ENCODE measurements at places on chromosomes 11 and 22.

- no peak for DNase-seq
Measured at GRCh38 chr11:64607381-64607985, 16.5 kb downstream of the SLC22A12 start.

GRCh38 chr11:62309991-62310390 lies 11.1 kb upstream of the SCGB1D4 start:
- no peak for DNase-seq

- DNase-seq, result no peak
Measured at GRCh38 chr11:75029836-75030631, 41.3 kb downstream of the NEU3 start.

DNA sequence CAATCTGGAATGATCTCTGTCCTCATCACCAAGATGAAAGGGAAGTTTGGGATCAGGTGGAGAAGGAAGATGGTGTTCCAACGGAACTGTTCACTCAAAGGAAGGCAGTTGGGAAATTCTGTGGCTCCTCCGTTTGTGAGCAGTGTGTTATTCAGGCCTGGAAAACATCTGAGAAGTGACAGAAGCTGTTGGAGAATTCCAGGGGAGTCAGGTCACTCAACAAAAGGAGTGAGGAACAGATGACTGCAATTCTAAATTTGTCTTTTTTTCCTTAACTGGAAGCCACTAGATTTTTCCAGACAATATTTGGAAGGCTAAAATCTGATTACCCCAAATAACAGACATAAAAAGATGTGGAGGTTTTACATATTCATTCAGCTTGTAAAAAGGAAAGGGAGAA lies 107.8 kb downstream of the CD44 start:
- DNase-seq, result no peak

- no peak for DNase-seq
Measured at GRCh38 chr11:83836065-83836464, 549.9 kb upstream of the CCDC90B start.

GRCh38 chr22:45686836-45687235 lies 15.2 kb downstream of the ATXN10 start:
- no peak for DNase-seq

DNA sequence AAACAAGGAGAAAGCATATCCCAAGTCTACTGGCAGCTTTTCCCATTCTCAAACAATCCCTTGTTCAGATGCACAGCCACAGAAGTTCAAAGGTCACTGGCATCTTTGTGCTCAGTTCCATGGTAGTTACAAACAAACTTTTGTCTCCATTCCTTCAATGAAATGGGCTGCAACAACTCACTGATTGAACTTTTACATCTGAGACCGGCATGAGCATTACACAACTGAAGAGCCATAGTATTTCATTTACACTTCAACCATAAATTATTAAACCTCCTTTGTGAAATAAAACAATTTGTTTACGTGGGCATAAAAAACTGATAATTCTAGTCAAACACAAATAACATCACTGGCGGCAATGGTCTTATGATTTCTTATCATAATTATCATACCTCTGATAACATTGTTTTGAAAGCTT lies 67.8 kb upstream of the ARHGAP32 start:
- DNase-seq, result no peak

DNA sequence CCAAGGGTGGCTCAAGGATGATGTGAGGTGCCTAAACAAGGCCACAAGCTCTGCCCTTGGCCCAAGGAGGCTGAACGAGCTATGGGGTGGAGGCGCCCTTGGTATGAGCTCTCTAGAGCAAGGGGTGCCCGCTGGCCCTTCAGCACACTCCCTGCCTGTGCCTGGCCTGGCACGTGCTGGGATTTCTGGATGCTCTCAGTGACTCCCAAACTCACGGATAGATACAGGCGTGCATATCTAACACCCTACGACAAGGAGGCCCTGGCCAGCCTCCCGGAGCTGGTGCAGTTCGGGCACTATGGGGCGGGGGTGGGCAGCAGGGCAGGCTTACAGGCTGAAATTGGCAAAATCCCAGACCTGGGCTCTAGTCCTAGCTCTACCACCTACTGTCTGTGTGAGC lies 30.6 kb downstream of the SCUBE1 start:
- DNase-seq, result no peak

- DNase-seq, result no peak
Measured at GRCh38 chr11:123702696-123703095, 38.8 kb downstream of the ZNF202 start.

GRCh38 chr11:94020777-94021481 lies at the start of gene HEPHL1:
HEPHL1 (plus strand) TSS chr11:94021354; CDS start chr11:94021369, 15 bp downstream.
- no peak for DNase-seq

- DNase-seq, result no peak
Measured at GRCh38 chr11:4025967-4026324, 68.7 kb upstream of the RRM1 start.

DNA sequence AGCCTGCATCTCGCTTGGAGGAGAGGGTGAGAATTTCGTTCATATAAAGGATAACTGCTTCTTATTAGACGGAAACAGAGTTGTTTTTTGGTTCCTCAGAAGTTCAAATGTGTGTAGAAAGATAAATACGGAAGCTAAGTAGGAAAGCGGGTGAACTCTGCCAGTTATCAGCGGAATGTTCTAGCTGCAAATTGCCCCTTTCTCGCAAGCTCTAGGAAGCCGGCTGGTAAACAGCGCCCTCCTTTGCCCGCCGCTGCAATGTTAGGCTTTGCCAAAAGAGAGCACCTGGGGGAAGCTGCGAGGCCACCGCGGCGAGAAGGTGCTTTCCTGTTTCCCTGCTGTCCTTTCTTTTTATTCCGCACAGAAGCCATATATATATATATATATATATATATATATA lies 67.0 kb downstream of the IGLL5 start:
- peak; percentile 0 for DNase-seq

Measured in NCI-H774 (cell line).